ENCODE measurements at places on chromosomes 11 and 22.

DNA sequence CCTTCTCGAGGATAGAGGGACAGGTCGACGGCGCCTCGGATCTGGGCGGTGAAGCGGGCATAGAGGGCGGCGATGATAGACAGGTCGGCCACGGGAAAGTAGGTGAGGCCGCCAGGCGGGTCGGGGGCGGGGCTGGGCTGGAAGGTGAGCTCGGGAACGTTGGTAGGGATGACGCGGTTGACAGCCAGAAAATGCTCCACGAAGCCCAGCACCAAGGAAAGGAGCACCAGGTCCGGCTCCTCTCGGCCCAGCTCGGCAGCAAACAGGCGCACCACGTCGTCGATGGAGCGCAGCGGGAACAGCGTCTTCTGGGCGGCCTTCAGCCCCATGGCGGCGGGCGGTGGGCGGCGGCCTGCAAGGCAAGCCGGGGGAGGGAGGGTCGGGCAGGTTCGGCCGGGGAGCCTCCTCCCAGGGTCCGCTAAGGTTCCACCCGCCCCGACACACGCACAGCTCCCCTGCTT is 540 bp downstream of the MEN1 start:
- peak; percentile 15 for DNase-seq

DNA sequence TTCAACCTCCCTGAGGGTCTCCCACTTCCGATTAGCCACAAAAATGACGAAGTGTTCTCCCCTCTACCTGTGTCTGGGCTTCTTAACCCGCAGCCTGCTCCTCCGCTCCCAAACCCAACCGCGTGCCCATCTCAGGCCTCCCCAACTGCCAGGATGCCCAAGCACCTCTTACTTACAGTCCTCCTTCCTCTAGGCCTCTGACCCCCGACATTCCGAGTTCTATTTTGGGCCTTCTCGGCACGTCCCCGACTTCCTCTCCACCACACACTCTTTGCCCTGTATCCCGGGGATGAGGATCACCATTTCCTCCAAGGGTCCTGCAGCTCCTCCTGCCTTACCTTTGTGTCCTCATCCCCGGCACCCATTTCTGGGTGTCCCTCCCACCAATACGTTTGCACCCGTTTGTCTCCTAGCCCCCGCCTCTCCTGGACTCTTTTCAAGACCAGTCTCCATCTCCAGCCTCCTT is 388 bp upstream of the MUS81 start:
- DNase-seq: no peak

DNA sequence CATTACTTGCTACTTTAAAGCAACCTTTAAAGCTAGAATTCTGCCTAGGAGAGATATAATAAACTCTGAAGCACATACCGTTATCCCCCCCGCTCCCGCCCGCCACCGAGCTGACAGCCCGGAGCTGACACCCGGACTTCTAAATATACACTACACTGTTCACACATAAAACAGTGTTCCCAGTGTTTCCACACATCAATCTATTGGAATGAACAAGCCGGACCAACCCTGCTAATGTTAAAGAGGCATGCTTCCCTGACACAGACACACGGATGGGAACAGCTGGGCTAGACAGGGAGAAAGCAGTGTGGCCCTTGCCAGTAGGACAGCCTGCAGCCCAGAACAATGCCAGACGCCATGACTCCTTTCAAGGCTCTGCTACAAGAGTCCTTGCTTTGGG is 108.4 kb upstream of the CSNK2A3 start:
- DNase-seq: no peak

DNA sequence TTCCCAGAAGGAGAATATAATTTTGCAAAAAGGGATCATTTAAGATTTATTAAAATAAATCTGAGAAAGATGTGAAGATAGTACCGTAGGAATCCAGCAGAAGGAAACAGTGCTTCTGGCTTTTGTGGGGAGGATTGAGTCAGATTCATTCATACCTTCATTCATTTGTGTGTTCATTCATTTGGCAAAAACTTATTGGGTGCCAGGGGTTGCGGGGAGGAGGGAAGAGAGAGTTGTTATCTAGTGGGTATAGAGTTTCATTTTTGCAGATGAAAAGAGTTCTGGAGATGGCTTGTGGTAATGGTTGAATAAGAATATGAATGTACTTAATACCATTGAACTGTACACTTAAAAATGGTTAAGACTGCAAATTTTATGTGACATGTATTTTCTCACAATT is 31.1 kb downstream of the BMAL1 start:
- DNase-seq: no peak

- DNase-seq: no peak
These were observed 9.7 kb upstream of the CCKBR start for GRCh38 chr11:6249770-6250555.

GRCh38 chr11:19800162-19800561 is 87.5 kb downstream of the NAV2 start:
- DNase-seq: no peak
